ENCODE measurements at places on chromosomes 1 and 21. TPM values are rescaled to one million over a fixed set of nuclear protein-coding genes. Genes with fewer than 3 reads are reported as not detected.

SERBP1 gene
- 282 TPM for total RNA-seq

B3GALNT2 gene
- 79.1 TPM for total RNA-seq

GRCh38 chr1:234473118-234473517 is 5.9 kb downstream of the TARBP1 start:
- DNase-seq: no peak

MGST3 gene
- 50.3 TPM for total RNA-seq

GRCh38 chr1:167086033-167086432 is 4.1 kb downstream of the GPA33 start:
- no peak for DNase-seq

GRCh38 chr1:239467730-239468129 is 81.4 kb downstream of the CHRM3 start:
- no peak for DNase-seq

DNA sequence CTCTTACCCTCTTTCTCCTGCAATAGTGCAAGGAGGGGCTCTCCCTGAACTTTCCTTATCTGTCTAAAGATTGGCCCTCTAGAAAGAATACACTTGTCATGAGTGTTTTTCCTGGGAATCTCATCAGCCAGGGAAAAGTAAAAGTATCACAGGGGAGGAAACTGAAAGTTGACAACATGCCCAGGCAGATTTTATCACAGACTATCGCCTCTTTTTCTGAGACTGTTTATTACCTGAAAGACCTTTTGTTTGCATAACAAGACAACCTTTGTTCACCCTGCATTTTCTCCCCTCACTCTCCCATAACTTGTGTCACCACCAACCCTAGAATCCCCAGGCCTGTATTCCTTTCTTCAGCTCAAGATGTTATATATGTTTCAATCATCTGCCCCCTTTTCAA is 794.7 kb upstream of the ADAMTS5 start:
- peak; percentile 10 for DNase-seq

MAP3K6 gene
- total RNA-seq: 12.1 TPM

- no peak for DNase-seq
These were observed 441.3 kb upstream of the DEPDC1 start for GRCh38 chr1:68938051-68938666.

DNA sequence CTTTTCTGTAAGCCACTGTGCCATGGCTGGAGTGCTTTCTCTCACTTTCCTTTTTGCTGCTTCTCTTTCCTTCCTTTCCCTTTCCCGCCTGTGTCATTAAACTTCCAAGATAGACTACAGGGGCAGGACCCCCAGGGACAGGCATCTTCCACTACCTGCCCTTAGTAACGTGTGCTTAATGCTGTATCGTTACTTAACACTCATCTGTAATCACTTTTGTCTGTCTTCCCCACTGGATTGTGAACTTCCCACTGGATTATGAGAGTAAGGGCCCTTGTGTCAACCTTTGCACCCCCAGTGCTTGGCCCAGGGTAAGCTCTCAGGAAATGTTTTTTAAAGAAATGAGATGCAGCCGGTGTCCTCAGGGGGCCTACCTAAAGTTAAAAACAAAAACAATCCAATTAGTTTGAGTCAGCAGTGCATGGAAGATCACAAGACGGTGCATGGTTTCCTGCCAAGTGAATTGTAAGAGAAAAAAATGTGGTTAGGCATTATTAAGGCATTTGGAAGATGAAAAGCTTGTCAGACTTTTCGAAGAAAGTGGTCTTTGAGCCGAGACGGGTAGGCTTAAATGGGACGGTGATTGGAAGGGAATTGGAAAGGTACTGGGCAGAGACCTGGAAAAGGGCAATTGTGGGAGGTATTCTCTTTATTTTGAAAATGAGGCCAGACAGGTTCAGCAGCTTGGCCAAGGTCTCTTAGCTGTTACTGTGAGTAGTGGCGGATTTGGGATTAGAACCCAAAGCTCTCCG is 958 bp downstream of the LYPLAL1 start:
- peak; percentile 74 for DNase-seq

DNA sequence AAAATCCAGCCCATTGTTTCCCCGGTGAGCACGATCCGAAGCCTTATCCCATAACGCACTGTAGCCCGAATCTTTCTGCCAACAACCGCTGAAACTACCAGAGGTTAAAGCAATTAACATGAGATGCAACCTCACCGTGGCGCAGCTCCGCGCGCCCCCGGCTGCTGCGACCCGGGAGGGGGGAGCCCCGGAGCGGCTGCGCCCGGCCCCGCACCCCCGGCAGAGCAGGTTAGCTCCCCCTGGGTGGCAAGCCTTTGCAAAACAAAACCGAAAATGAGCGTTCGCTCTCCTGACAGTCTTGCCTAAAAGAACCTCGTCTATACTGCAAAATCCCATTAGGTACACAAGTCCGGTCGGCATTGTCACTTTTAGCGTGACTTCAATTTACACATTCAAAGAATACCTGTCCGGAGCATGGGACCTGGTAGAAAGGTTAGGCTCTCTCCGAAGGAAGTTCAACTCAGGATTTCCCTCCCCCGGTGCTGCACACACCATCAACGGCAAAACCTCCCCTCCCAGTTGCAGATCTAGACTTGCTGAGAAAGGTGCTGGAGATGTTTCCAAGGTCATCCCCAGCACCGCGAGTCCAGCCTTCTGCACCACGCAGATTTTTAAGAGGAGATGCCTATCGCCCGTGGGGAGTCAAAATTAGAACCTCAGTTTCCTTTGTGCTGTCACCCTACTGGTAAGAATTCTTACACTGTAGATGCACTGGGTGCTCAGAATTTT is 107.5 kb downstream of the ZNF281 start:
- peak; percentile 41 for DNase-seq

GRCh38 chr1:48263041-48263440 is 40.5 kb downstream of the SLC5A9 start:
- DNase-seq: no peak

ATAD3C gene
- total RNA-seq: 0.26 TPM

DNA sequence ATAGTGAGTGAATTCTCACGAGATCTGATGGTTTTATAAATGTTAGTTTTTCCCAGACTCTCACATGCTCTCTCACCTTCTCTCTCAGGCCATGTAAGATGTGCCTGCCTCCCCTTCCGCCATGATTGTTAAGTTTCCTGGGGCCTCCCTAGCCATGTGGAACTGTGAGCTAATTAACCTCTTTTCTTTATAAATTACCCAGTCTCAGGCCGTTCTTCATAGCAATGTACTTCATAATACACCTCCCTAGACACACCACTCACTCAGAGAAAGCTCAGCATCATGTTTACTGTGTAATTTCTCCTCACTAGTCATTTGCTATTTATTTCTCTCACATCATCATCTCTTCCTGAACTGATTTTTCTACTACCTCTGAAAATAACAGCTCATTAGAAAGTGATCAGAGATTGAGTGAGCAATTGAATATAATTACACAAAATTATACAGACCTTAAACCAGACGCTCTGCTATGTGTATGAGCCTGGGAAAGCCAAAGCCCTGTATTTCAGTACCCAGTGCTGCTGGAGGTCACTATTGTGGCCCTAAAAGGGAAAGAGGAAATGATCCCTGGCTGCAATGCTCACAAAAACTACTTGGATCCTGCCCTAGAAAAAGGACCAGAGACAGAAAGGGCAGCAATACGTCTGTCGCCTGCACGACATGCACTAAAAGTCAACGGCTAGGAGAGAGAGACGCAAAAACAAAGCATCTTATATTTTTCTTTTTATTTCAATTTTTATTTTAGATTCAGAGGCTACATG is 284.5 kb downstream of the DSCAM start:
- DNase-seq: no peak

DNA sequence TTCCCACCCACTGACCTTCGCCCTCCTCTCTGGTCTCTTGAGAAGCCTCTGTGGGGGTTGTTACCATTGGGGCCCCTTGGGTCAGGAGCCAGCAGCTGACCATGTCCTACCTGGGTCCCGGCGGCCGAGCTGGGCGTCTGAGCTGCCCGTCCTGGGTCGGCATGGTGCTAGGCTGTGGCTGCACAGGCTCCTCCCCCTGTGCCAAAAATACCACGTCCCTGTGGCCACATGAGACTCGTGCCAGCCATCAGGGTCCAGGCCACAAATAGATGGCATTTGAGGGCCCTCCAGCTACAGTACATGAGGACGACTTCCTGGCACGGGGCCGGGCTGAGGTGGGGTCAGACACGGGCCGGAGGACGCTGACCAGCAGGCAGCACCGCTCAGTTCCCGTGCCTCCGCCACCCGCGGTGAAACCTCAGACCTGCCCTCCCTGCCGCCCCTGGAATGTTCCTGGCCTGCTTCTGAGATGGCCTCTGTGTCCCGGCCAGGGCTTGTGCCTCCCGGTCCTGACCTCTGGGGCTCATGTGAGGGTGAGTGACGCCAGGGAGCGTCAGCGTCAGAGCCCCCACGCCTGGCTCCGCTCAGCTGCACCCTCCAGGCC is at the start of gene PERM1:
PERM1 (minus strand) TSS at position 139 of the 604 bp plus-strand sequence. CDS start 1,064 bp downstream, outside the sequence.
- no peak for DNase-seq

DNA sequence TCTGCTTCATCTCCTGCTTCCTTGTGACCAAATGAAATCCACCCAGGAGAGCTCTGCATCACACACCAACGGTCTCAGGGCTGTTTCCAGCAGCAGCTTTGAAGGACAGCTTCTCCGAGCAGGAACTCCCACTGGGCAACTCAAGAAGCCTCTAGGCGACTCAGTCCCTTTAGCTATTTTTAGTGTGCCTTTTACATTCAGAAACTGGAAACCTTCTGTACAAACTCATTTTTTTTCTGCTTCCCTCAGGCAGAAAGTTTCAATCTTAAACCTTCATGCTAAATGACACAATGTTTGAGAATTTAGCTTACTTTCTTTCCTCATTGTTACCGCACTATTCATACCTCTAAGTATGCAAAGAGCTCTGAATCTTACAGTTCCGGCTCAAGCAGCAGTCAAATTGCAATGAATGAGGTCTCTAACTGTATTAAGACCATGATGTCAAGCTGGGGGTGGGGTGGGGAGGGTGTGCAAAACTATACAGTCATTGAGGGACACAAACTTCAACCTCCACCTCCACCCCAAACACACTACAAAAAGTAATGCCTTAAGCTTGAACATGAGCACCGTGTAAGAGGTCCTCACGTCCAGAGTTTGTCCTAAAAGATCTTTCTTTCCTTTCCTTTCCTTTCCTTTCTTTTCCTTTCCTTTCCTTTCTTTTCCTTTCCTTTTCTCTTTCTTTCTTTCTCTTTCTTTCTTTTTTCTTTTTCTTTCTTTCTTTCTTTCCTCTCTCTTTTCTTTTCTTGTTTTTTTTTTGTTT is 16.4 kb upstream of the TARBP1 start:
- peak; percentile 97 for DNase-seq

PLA2G2D gene
- total RNA-seq: not detected

All from bronchial epithelial cell (primary cell).